ENCODE measurements at places on chromosomes 11 and 22.
A peak's percentile ranks its signal among the peaks of the same experiment; 100 is the strongest.

GRCh38 chr11:86160541-86161149 lies 83.9 kb upstream of the EED start:
- DNase-seq = no peak

DNA sequence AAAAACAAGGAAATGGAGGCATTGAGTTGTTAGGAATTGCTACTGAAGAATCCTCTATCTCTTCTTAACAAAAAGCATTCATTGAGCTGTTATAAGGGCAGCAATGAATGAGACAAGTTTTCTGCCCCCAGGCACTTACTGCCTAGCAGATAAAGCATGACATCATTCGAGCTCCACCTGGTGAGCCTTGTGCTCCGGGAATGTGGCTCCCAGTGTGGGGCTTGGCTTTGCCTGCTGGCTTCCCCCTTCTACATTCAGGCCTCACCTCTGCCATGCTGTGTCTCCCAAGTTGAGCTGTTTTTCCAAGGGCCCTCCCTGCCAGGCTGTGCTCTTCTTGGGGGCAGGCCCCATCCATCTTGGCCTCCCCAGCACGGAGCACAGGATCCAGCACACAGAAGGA lies 56.9 kb upstream of the EIF3D start:
- no peak for DNase-seq

- DNase-seq = no peak
These were observed 423.9 kb upstream of the CHORDC1 start for GRCh38 chr11:90646706-90647105.

- no peak for DNase-seq
These were observed 134.3 kb downstream of the NECTIN1 start for GRCh38 chr11:119594639-119595249.

DNA sequence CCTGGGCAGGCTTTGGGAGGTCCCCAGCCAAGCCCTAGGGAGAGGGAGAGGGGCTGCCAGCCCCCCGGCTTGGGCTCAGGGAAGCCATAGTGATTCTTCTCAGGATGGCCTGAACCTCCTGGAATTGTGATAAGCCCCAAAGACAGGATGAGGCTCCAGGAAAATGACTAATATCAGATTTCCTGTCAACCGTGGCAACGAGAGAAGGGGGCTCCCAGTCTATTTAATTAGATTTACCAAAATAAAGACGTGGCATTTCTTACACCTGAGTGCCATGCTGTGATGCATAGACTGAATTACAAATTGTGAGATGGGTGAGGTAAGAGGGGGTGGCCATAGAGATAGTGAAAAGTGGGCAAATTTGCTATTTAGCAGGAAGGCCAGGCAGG lies 20.4 kb downstream of the SERPINH1 start:
- no peak for DNase-seq

DNA sequence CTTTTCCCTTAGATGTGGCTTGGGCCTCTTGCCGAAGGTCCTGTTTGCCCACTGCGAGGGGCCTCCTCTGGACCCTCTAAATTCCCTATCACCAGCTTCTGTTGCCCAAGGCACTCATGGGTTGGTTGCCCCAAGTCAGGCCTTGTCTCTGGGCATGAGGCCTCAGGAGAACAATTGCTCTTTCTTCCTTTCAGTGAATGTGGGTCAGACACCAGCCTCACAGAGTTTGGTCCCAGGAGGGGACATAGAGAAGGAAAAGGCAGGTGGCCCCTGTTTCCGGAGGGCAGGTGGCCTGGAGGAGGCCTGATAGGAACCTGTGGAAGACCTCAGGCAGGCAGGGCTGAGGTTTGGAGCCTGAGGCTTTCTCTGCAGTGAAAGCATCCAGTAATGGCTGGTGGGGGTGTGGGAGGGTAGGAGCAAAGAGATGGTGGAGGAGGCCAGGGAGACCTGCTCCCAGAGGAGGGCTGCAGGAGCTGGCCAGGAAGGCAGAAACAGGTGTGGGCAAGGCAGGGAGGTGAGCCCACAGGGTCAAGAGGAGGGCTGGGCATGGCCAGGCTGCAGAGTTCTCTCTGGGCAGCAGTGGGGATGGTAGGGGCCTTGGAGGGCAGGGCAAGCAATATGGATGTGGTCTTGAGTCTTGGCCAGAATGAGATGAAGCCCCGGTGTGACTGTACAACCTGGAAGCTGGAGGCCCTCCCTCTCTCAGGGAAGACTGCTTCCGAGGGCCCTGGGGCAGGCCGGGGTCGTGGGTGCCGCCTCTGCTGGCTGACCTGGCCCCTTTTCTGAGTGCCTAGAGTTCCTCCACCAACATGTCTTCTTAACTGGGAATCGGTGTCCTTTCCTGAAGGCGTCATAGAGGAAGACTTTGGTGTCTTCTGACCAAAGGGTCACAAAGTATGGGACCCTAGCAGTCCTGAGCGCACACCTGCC lies 28.0 kb upstream of the LMO1 start:
- DNase-seq = no peak

- no peak for DNase-seq
These were observed 25.6 kb upstream of the NRIP3 start for GRCh38 chr11:9029422-9029821.

- DNase-seq = peak; percentile 59
These were observed 17.0 kb downstream of the IMMP1L start for GRCh38 chr11:31492320-31492913.

DNA sequence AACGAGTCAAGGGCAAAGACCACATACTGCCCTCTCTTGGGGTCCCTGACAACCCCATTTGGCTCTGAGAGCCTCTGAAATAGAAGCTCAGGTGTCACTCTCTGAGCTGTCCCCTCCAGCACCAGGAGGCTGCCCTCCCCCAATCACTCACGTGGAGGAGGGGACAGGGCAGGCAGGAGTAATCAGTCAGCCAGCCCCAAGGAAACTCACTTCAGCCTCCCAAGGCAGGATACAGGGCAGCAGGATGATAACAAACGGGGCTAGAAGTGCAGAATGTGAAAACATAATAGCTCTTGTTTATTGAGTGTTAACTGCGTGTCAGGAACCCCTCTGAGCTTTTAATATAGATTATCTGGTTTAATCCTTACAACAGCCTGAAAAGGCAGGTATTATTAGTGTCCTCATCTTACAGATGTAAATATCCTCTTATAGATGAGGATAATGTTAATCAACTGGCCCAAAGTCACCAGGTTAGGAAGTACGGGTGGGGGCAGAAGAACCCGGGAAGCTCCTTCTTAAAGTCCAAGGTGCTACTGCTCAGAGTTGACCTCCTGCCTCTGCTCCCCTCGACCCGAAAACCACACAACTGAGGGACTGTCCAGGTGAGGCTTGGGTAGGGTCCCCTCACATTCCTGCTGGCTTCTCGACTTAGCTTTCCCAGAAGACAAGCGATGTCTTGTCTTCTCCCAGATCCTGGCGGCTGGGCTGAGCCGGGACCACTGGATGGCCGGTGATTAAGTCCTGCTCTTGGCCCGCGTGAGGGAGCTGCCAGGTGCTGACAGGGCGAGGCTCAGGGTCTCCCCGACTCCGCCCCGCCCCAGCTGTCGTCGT lies 2.7 kb downstream of the CHRM4 start:
- DNase-seq = no peak

- DNase-seq = peak; percentile 96
These were observed 694.7 kb downstream of the NTM start for GRCh38 chr11:132064987-132065620.

- no peak for DNase-seq
These were observed 32.0 kb upstream of the YWHAH start for GRCh38 chr22:31912407-31912743.

- no peak for DNase-seq
These were observed 2.3 kb downstream of the GATD1 start for GRCh38 chr11:774873-775592.

GRCh38 chr22:38403812-38404211 lies 51.2 kb downstream of the KCNJ4 start:
- DNase-seq = no peak

DNA sequence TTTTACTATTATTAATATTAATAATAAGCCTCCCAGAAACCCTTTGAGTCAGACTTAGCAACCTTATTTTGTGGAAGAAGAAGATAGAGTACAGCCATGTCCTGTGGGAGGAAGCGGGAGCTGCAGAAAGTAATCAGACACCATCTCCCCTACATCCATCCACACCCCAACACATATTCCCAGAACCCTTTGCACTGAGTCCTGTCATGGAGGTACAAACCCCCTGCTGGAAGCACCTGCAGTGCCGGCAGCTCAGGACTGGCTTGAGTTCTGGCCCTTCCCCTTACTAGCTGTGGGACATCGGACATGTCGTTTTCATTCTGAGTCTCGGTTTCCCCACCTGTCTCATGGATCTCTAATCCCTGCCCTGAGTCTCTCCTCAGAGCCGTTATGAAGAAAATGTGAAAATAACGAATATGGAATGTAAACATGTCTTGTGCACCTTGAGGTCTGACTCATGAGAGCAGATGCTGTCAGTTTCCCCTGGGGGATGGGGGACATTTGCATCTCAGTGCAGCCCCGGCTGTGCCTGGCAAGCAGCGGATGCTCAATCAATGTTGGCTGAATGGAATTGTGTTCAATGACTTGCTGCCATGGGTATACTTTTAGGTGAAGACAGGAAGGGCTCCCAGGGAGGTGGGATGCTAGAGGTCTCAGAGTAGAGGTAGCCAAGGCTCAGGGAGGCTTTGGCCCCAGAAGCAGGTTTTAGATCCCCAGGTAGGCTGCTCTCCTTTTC lies 45.4 kb downstream of the TP53I11 start:
- no peak for DNase-seq

- DNase-seq = no peak
These were observed 5.8 kb upstream of the PPP6R3 start for GRCh38 chr11:68454767-68455166.

GRCh38 chr11:71481101-71481960 lies 28.3 kb downstream of the NADSYN1 start:
- no peak for DNase-seq

All from astrocyte of the cerebellum (primary cell).